SK-N-MC (cell line): ENCODE measurements at places on chromosomes 4 and X.

- DNase-seq = no peak
Observed at GRCh38 chr4:181281451-181281850, 961.8 kb upstream of the TENM3 start.

GRCh38 chrX:45352611-45353010, 151.9 kb upstream of the DIPK2B start:
- no peak for DNase-seq

DNA sequence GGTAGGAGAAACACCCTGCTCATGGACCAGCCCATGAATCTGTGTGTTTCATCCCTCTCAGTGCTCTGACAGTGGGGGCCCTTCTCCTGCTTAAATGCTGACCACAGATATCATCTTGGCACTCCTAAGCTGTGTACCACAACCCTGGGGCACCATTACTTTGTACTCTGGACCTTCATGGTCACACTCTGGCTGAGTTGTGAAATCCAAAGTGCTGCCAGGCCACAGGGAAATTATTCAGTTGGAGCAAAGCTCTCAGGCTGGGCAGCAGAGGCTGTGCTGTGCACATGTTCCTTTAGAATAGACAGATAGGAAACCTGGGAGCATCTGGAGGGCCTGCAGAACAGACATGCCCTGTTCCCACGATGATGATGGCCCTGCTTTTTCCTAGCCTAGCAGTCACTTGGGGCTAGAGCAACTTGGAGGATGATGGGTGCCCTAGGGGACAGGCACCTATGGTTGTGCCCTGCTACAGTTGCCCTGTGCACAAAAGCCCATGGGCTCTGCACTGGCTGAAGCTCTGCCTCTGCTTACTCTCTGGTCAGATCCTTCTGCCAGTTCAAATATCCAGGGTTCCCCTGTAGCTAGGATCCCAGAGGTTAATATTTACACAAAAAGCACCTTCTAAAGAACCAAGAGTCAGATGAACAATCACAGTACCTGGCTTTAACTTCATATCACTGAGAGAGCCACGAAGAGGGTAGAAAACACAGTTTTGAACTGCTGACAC, 48.5 kb upstream of the CDX4 start:
- no peak for DNase-seq

DNA sequence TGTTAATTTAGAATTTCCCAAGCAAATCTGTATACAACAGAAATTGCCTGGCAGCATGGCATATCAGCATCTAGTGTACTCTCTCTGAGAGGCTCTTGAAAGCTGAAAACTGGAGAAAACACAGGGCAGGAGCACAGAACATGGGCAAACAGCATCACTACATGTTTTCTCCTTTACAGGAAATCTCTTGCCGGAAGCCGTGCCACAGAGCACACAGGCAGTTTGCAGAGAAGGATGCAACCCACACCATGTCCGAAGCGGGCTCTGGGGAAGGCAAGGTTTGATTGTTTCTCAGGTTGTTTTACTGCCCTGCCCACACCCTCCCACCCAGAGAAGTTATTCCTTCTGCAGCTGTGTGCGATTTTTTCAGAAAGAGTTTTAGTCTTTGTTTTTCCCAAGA, 41.1 kb upstream of the FAM9C start:
- no peak for DNase-seq

DNA sequence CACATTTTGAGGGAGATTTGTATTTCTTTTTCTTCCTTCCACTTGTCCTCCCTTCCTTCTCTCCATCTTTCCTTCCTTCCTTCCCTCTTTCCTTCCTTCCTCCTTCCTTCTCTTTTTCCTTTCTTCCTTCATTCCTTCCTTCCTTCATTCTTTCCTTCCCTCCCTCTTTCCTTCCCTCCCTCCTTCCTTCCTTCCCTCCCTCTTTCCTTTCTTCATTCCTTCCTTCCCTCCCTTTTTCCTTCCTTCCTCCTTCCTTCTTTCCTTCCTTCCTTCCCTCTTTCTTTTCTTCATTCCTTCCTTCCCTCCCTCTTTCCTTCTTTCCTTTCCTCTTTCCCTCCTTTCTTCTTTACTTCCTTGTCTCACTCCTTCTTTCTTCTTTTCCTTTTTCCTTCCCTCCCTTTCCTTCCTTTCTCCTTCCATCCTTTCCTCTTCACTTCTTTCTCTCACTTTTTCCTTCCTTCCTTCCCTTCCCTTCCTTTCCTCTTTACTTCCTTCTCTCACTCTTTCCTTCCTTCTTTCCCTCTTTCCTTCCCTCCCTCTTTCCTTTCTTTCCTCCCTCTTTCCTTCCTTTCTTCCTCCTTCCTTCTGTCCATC, 74.4 kb downstream of the DHRSX start:
- DNase-seq = no peak

GRCh38 chr4:40515398-40516293, 114.0 kb downstream of the RBM47 start:
- DNase-seq = no peak

- no peak for DNase-seq
Observed at GRCh38 chrX:106783716-106784115, 18.8 kb upstream of the TBC1D8B start.

DNA sequence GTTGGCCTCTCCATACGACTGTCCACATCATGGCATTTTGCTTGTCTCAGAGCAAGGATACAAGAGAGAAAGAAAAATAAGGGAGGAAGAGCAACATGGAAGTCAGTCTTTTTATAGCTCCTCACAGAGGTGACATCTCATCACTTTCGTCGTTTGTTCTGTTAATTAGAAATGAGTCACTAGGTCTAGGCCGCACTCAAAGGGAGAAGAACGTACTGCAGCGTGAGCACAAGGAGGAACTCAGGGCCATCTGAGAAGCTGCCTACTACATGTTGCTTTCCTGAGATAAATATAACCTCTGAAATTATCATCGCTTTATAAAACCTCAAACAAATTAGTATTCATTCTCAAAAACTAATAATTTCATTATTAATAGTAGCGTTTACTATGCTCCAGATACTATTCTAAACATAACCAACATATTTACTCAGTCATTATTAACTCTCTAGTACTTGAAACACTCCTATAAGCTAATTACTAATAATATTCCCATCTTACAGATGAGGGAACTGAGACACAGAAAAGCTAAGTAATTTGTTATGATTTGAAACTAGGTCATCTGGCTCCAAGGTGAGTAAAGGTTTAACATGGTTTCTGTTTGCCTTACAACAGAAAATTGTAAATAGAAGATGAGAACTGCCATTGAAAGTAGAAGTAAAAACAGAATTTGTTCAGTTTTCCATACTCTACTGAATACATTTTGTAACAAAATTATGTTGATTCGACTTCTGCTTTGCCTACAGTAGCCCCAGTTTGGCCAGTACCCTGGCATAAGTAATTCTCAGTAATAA, 213.2 kb upstream of the UGT8 start:
- DNase-seq = no peak
